ENCODE measurements at places on chromosomes 6 and 20.
A peak's percentile ranks its signal among the peaks of the same experiment; 100 is the strongest.

DNA sequence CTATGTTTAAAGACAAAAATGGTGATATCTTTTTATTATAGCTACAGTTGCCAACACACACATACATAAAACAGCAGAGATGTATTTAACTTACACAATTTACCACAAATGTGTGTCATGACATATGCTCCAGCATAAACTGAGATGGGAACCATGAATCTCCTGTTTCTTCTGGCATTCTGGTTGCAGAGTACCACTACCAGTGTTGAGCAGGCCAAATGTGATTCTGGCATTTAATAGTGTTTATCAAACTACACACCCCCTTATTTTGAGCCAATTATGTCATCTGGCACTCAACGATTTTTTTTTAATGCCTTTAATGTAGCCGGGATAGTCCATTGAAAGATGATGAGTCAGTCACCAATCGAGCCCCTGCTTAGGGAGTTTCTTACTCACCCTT lies 59.0 kb upstream of the TPD52L1 start:
- DNase-seq: peak; percentile 13

- no peak for DNase-seq
These were observed 18.6 kb downstream of the DSE start for GRCh38 chr6:116389357-116389756.

- DNase-seq: peak; percentile 37
These were observed 296.8 kb downstream of the UTRN start for GRCh38 chr6:144581812-144582537.

DNA sequence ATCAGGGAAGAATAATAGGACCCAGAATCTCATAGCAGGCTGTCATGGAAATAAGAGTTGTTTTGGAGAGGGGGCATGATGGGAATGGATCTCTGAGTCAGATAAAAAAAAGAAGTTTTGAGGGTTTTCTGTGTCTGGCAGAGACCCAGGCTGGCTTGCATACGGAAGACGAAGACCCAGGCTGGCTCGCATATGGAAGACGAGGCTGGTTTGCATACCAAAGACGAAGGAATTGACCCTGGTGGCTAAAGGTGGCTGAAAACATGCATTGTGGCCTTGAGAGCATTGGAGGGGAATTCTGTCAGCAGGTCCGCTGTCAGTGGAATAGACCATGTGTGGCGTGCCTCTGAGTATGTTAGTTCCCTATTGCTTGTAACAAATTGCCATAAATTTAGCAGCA lies 335.1 kb downstream of the BTBD3 start:
- no peak for DNase-seq

DNA sequence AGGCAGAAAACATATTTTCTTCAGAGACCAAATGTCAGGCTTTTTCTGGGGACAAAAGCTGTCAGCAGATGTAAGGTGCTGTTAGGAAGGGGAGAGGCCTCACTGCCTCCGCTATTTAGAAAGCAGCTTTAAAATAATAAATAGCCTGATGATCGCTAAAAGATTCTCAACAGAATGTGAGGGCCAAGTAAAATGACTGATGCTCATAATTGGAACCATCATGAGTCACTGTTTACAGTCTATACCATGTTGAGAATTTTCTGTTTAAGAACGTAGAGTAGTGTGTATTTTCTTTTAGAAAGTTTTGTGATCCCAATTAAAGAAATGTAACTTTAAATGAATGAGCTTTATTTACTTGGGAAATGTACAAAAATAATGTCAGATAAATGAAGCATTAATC lies 220.0 kb downstream of the CLIC5 start:
- DNase-seq: no peak

All from HFFc6 (cell line).